MV-4-11 (cell line): ENCODE measurements at places on chromosomes 6 and 20.

DNA sequence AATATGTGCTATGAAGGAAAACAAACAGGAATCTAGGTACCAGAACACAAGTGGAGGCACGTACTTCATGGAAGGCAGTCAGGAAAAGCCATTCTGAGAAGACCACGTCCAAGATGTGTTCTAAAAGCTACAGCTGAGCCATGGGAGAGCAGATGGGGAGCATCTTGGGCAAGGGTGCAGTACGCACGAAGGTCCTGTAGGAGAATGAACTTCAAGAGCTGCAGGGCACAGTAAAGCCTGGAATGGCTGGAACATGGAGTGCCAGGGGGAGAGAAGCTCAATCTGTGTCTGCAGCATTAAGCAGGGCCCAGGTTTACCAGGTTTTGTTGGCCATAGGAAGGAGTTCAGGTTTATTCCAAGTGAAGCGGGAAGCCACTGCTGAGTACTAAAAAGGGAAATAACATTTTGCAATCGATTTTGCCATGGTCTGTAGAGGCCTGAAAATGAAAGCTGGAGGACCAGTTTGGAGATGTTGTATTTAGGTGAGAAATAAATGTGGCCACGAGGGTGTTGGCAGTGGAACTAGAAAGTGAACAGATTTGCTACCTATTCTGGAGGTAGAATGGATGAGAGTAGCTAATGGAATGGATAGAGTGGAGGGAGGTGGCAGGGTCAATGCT is 29.9 kb downstream of the ADTRP start:
- peak; percentile 59 for DNase-seq

GRCh38 chr6:119124079-119124824 is 45.8 kb upstream of the FAM184A start:
- DNase-seq, result no peak

GRCh38 chr20:21559305-21559704 is 45.4 kb upstream of the NKX2-2 start:
- no peak for DNase-seq

GRCh38 chr6:125596020-125596419 is 153.4 kb upstream of the HEY2 start:
- DNase-seq, result no peak

DNA sequence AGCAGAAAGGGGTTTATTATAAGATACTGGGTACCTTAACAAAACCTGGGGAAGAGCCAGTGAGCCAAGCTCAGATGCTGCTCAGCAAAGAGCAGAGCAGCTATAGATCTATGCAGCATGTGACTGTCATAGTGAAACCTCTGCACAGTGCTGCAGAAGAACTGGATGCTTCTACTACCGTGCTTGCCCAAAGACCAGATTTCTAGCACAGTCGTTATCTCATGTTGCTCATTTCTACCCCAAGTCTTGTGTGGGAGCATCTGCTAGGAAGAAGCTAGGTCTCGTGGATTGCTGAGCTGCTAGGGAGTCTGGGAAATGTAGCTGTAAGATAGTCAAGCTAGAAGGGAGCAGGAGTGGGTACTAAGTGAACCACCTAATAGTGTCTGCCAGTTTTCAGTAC is 31.7 kb upstream of the GNRH2 start:
- DNase-seq, result no peak

GRCh38 chr6:445571-446417 is 54.2 kb downstream of the IRF4 start:
- peak; percentile 7 for DNase-seq

DNA sequence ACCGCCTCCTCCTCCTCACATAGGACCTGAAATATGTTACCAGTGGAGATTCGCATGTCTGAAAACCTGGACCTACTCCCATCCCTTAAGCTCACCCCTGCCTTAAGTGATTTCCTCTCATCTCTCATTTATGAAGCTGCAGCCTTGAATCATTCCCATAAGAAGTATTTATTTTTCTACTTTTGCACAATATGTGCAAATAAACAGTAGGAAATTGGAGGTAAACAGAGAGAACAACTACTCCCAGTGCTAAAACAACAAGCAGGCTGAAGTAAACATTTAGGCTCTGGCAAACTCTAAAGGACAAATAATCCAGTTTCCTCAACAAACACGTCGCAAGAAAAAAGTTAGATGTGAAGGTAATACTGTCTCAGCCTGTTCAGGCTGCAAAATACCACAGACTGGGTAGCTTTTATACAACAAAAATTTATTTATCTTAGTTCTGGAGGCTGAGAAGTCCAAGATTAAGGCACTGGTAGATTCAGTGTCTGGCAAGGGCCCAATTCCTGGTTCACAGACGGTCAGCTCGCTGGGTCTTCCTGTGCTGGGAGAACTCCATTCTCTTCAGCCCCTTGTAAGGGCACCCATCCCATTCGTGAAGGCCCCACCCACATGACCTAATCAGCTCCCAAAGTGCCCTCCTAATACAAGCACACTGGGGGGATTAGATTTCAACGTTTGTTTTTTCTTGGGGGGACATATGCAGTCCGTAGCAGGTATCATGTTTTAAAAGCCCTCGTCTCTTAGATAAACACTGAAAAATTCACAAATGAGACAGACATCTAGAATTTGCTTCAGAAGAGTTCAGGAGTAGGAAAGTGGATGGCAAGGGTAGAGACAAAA is 15.6 kb downstream of the SPATA2 start:
- DNase-seq, result no peak

DNA sequence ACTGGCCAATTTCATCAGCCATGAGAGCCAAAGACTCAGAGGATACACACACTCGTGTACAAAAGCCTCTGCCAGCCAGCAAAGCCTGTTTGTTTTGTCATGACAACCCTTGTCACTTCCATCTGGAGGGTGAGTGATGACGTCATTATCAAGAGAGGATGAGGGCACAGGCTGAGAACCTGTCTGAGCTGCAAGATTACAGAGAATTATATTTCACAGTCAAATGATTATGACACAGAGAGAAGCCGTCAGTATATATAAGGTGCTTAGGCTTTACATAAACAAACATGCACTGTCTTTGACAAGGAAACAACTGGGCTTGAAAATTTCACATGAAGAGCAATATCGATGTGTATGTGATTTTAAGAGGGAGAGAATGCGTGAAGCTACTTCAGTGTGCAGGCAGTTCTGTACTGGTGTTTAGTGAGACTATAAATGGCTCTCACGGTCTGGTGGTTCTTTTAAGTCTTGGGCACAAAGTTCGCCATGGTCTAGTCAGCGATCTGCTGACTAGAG is 36.5 kb upstream of the BCLAF1 start:
- no peak for DNase-seq

DNA sequence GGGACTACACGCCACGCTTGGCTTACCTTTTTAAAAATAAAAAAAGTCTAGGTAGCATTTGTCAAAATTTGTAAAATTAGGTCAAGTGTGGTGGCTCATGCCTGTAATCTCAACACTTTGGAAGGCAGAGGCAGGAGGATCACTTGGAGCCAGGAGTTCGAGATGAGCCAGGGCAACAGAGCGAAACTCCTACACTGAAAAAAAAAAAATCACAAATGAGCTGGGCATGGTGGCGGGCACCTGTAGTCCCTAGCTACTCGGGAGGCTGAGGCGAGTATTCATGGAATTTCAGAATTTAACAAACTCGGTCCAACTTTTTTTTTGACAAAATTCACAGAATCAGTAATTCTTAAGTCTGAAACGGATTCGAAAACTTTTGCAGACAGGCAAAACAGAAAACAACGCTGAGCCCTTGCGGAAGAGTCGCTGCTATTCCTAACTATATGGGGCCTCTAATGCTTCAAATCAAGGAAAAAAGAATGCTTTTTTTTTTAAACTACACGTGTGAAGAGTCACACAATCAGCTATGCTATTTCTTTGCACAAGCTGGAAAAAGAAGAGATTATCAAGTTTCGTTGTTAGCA is 62.9 kb downstream of the GTF2H5 start:
- DNase-seq, result no peak

DNA sequence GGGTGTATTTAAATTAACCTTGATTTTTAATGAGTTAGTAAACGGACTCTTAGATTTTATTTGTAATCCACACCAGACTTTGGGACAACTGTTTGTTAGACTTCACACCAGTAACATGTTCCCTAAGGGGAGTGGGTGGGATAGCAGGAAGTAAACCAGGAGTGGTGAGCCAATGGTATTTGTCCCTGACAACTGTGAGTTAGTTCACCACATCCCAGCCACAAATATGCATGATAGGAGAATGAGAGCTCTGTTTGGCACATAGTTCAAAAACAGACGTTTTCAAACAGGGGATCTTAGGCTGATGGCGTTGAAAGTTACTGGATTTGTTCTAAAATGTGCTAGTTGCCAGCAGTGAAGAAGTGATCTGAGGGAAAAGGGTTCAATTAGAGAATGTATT is 18.7 kb upstream of the COL10A1 start:
- no peak for DNase-seq

DNA sequence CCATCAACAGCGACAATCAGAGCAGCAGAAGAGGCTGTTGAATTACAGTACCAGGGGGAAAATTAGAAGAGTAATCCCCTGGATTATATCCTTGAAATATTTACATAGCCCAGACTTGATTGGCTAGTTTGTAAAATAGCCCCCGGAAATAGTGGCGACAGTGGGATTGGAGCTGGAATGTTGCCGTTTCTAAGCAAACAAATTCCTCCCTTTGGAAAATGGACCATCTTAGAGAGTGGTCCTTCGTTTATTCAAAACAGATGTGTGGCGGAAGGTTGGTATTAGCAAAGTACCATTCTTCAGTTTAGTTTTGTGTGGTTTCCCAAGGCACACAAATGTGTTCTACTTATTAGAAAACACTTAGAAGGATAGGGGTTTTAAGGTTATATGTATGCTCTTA is 4.5 kb upstream of the EPB41L2 start:
- no peak for DNase-seq

DNA sequence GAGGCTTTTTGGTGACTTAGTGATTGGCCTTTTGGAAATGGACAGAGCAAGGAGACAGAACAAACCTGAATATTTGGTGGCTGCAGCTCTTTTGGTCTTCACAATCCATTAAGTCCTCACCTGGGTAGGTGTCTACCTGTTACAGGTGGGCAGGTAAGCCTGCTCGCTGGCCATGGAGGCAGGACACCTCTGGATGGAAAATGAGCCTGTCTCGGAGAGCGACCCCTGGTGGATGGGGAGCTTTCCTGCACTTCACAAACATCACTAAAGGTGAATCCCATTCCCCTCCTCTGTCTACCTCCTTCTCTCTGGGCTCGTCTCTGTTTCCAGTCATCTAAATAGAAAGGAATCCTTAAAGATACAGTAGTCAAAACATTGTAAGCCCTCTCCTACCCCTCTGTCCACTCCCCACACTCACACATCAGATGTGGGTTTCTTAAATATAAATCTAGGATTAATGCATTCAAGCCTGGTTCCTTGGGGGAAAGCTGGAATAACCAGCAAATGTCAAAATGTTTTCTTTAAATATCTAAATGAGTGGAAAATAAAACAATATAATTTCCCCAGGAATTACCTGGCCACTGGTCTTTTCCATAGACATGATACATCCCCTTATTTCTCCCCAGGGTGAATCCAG is 304.9 kb downstream of the CDH26 start:
- peak; percentile 21 for DNase-seq

DNA sequence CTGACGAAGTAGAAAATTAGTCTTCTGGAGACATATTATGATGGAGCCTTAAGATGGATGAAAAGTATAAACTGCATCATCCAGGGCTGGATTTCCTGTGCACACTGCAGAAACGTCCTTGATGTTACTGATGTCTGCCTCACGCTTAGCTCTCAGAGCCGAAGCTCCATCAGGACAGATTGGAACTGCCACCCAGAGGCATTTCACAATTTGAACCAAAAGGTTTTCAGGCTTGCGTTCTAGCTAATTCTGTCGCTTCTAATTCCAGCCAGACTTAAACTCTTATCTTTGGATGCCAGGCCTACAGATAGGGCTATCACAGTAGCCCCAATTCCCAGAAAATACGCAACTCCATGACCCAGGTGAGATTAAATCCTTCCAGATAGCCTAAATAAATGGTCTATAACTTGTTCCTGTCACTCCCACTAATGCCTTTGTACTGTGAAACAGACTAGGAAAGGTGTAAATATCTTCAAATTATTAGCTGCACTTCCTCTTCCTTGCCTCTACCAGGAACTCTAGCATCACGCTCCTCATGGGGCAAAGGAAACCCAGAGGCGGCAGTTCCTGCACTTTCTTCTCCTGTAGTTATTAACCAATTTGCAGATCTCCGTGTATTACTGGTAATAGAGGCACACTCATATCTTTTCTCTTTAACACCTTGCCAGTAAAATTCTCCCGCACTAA is 634.6 kb downstream of the PRKN start:
- no peak for DNase-seq

DNA sequence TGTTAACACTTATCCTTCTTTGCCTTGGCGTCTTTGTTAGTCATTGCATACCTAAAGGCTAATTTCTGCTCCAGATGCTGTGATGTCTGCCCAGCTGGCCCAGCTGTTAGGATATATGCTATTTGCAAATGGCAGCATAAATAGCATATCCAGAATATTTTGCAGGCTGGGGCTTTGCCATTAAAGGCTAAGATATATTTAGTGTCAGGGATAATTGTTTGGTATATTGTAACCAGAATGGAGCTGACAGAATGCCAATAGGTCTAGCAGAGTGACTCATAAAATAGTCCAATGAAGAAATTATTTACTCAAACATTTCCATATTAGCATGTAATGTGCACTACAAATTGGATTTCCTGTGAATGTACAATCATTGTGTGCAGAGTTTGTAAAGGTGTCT is 584.1 kb upstream of the FLRT3 start:
- DNase-seq, result no peak

DNA sequence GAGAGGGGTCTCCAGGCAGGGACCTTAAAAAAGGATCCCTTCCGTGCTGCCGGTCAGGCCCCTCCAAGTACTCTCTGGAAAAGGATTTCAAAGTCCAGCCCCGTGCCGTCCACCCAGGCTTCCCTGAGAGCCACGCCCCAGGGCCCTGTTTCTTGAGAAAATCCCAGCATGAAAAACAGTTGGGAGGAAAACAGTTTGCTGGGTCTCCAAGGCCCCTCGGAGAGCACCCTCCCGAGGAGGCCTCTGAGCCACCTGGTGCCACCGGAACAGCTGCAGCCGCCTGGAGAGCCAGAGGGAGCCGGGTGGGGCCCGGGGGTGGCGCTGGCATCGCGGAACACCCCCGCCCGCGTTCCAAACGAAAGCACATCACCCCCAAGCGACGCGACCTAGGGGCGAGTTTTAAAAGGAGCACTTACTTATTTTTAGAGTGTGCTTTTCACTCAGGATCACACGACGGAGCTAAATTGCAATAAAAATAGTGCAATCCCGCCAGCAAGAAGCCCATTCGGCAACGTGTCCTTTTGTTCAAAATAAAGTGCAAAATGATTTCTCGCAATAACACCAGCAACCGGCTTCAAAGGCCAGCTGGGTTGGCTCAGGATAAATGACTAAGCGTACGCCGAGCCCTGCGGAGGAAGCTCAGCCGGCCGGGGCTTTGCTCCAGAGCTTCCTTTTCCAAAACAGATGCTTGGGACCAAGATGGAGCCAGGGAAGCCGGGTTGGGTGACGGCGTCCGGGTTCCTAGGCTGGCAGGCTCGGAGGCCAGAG is 64.2 kb downstream of the YTHDF1 start:
- DNase-seq, result no peak
